Caco-2 (cell line): ENCODE measurements at places on chromosomes 16 and 17.
A peak's percentile ranks its signal among the peaks of the same experiment; 100 is the strongest.

- no peak for DNase-seq
These were observed 85.9 kb upstream of the FOXF1 start for GRCh38 chr16:86424398-86424797.

- DNase-seq: no peak
These were observed 1.6 kb downstream of the CA4 start for GRCh38 chr17:60151355-60151754.

- DNase-seq: no peak
These were observed 32.5 kb downstream of the PITPNM3 start for GRCh38 chr17:6523809-6524355.

DNA sequence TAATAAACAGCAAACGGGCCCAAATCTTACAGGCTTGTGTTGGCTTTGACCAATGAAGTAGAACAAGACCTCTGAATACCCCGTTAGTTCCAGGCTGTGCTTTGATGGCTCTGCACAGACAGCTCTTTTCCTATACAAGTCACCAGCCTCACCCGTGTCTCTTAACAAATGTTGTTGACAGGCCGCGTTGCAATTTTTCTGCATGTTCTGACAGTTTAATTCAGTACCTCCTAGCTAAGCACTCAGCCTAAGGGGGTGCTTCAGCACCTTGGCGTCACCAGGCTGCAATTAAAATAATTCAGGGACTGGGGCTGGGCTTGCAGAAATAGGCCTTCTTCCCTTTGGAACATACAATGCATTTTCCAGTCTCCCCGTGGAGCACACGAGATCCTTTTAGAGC is 500.1 kb downstream of the MAF start:
- no peak for DNase-seq

- peak; percentile 85 for DNase-seq
These were observed at the start of gene DNAH9 for GRCh38 chr17:11598274-11599221. Gene DNAH9 (plus strand): TSS chr17:11598470. CDS start chr17:11598499, 29 bp downstream.

DNA sequence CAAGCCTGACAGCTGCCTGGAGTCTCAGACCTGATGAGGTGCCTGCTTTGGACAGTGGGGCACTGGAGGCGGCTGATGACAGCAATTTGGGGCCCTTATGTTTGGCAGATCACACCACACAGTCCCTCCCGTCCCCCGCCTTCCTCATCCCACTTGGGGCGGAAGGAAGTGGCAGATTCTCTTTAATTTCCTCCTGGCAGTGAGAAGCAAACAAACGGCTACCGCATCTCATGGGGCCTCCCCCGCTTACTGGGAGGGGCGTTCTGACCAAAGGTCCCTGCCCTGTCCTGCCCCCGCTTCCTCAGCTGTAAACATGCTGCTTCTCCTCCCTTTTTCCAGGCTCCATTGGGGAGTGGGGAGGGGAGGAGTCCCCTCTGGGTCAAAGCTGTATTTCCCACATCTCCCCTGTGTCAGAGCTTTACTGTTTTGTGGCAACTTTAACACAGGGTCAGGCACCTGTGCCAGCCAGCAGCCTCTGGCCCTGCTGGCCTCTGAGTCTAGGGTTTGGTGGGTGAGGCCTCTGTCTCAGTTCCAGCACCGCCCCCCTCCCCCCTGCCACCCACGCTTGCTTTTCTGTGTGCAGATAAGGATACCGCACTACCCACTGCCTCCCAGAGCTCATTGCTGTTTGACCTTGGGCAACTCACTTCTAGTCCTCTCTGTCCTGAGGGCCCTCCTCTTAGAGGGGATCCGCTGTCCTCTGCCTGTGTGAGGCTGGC is 5.4 kb upstream of the NFATC3 start:
- peak; percentile 86 for DNase-seq

- no peak for DNase-seq
These were observed 12.1 kb downstream of the CMIP start for GRCh38 chr16:81456523-81457325.

- DNase-seq: no peak
These were observed 31.0 kb downstream of the SCNN1B start for GRCh38 chr16:23333034-23333579.

GRCh38 chr16:64762211-64762610 is 359.7 kb downstream of the CDH11 start:
- DNase-seq: no peak

- DNase-seq: peak; percentile 74
These were observed 416 bp downstream of the KIFC3 start for GRCh38 chr16:57801809-57802340.

- no peak for DNase-seq
These were observed 385.5 kb downstream of the SEC14L1 start for GRCh38 chr17:77526259-77526711.

DNA sequence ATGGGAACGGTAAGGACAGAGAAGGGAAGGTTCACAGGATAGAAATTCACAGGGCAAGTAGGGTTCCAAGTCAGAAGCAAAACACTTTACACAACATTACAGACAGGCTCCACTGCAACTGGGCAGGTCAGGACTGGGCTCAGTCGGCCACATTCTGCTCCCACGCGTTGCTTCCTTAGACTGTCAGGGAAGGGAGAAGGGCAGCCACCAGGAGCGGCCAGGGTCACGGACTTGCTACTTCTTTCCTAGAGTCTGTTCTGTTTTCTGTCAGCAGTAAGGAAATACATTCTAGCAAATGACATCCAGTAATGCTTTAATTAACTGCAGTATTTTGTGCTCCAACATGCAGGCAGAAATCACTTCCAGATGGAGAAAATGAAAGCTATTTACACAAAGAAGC is 160.3 kb upstream of the RPH3AL start:
- no peak for DNase-seq

DNA sequence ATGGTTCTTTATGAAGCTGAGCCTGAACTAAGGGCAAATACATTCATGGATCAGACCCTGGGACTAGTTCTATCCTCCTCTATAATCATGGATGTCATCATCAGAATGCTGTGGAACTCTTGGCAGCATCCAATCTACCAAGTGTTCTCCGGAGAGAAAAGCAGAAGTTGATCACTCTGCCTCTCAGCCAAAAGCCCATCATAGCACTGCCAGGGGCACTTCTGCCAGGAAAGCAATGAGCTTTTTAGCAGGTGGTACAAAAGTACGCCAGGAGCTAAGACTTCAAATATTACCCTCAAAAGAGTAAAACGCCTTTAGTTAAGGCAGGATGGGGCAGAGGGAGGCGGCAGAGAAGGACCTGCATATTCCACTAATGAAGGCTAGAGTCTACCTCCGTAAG is 279.0 kb downstream of the SLC39A11 start:
- no peak for DNase-seq

DNA sequence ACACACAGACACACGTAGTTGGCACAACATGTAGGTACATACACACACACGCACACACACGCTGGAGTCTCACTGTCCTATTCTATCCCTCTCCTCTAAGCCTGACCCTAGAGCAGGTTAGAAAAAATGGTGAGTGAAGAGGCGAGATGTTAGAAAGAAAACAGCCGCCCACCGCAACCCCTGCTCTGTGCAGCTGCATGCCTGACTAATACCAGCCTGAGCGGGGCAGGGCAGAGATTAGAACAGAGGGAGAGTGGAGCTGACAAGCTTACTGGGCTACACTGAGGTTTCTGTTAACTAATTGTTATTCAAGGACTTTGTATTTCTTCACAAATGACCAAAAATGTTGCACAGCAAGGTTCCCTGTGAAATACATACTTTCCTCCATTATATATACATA is 59.8 kb downstream of the AMFR start:
- no peak for DNase-seq

DNA sequence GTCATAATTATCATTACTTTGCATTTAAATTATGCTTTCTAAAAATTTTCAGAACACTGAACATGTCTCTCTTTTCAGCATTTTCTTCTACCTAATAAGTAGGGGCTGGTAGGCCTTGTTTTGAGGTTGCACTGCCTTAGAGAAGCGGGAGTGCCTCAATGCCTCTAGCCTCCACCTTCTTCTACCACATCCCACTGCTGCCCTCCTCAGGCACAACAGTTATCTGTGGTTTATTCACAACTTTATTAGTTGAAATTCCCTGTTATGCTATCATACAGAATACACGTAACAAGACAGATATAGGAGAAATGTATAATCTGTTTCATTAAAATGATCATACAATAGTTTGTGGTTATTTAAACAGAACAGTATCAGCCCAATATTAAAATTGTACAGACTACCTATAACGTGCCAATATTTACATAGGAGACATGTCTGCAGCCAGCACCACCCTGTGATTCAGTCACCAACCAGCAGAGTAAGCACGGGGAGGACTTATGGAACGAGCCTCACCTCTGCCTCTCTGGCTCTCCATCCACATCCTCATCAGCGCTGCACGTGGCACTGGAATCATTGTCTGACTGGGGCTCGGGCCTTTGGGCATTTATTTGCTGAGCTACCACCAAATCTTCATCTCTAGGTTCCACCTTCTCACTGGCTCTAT is 101.2 kb downstream of the TTC19 start:
- no peak for DNase-seq

GRCh38 chr17:1577182-1577581 is 14.6 kb upstream of the PITPNA start:
- DNase-seq: no peak

DNA sequence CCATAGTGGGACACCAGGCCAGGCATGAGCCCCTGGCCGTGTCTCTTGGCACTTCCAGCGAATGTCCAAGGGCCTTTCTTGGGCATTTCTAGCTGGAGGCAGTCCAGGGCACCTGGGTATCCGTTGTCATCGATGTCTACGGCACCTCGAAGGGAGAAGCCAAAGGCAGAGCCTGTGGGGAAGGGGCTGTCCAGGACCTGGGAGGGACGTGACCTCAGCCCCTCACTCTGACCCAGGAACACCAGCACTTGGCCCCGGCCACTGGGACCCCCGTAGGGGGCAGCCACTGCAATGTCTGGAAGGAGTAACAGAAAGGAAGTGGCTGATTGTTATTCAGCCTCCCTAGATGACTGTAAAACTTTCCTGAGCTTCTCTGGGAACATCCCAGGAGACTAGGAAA is 8.7 kb downstream of the ITGA2B start:
- no peak for DNase-seq

DNA sequence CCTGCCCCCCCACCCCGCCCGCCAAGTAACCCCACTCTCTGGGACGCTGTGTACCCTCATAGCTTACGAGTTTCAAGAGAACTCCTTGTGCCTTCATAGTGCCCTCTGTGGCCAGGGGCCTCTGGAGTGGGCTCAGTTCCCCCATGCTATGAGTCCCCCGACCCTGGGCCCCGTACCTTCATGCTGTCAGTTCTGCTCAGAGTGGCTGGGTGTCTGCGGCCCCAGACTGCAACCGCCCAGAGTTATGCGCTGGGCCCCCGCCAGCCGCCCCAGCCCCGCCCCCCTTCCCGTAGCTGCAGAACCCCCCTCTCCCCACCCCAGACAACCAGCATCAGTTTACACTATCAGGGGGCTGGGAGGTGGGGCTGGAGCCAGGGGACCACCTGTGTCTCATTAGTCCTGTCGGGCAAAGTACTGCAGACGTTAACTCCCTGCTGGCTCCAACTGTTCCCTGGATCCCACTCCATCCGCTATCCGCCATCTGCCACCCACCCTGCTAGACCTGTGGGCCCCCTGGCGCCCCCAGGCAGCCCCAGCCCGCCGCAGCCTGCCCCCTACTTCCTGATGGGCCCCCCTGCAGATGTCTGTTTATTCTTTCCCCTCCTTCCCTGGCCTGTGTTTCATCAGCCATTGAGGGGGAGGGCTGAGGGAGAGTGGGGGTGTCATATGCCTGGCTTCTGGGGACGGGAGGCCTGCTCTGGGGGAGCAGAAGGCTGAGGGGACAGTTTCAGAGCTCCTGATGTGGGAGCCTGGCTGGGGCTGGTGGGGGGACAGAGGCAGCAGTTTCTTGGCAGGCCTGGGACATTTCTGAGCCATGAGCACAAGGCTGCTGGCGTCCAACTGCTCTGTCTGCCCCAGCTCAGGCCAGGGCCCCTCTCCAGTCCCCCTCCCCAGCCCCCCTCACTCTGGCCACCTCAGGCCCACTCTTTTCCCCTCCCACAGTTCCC is at the start of gene MFAP4:
Gene MFAP4, minus strand, starts transcription at position 217 of the 947 bp plus-strand sequence. Its CDS starts 35 bp downstream, at position 182.
- no peak for DNase-seq

DNA sequence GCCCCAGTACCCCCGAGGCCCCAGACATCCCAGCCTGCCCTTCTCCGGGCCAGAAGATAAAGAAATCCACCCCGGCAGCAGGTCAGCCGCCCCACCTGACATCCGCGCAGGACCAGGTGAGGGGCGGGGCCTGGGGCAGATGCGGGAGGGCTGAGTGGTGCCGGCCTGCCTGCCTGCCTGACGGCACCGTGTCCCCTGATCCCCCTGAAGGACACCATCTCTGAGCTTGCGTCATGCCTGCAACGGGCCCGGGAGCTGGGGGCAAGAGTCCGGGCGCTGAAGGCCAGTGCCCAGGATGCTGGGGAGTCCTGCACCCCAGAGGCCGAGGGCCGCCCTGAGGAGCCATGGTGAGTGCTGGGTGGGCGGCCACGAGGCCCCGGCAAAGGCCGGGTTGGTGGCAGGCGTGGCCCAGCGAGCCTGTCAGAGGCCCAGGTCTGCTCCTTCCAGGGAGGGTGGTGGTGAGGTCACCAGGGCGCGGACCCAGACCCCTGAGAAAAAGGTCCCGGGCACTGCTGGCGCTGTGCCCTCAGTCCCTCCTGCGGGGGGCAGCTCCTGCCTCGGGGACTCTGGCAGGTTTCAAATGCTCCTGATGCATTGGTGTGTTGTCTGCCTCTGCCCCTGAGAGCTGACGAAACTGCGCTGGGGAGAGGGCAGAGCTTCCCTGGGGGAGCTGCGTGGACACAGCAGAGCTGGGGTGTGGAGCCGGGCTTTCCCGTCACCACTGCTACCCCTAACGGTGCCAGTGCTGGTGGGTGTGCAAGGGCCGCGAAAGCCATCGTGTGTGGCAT is 1.2 kb downstream of the CDT1 start:
- DNase-seq: peak; percentile 80

- DNase-seq: no peak
These were observed 339 bp downstream of the N4BP1 start for GRCh38 chr16:48609652-48610029.

DNA sequence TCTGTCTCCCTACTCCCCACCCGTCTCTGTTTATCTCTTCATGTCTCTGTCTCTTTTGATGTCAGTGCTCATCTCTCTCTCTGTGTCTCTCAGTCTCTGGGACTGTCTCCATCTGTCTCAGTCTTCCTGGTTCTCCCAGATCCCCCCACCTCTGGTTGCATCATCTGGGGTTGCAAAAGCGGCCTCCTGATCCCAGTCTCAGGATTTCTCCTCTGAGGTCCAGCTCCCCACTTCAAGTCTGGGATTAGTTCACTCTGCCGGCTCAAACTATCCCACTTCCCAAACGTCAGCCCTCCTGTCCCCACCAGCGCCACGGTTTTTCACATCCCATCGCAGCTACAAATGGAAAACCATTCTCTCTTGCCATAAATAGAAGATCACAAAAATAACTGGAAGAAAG is 9.0 kb downstream of the TEKT5 start:
- no peak for DNase-seq
